ENCODE measurements at places on chromosomes 13 and 19. TPM values are rescaled to one million over a fixed set of nuclear protein-coding genes. Genes with fewer than 3 reads are reported as not detected.

DNA sequence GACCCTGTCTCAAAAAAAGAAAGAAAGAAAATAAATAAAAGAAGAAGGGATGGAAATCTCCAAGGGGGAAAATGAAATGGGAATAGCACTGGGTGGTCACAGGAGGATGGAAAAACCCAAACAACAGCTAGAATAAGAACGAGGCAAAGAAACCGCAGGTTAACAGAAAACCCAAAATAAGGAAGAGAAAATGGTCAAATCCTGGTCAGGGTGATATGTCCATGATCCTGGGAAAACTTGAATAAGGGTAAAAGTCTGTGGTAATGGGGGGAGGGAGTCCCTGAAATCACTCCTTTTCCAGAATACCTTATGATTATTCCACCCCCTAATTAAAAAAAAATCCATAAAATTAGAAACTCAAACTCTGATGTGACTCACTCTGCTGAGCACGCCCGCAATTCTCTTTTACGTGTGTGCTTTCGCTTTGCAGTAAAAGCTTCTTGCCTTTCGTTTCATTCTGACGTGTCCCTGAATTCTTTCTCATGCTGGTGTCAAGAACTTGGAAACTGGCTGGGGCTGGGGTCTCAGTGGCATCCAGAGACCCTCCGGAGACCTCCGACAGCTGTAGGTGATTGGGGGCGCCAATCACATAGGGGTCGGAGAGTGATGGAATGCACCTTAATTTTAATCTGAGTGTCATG lies 4.3 kb upstream of the NAXD start:
- peak; percentile 24 for DNase-seq

GRCh38 chr13:39257642-39258041 lies 219.4 kb downstream of the NHLRC3 start:
- no peak for DNase-seq

GRCh38 chr13:33615436-33615835 lies 202.5 kb upstream of the RFC3 start:
- DNase-seq = no peak

GRCh38 chr19:31578326-31578725 lies 229.1 kb upstream of the TSHZ3 start:
- no peak for DNase-seq

CABP5 gene
- total RNA-seq = not detected

ETV2 gene
- 0.42 TPM for total RNA-seq

ARGLU1 gene
- total RNA-seq = 261 TPM

ZSCAN18 gene
- 84.9 TPM for total RNA-seq

RETN gene
- total RNA-seq = not detected

ZNF667 gene
- 4.4 TPM for total RNA-seq

HSD17B14 gene
- 2.9 TPM for total RNA-seq

Measured in B cell (primary cell).